ENCODE measurements at places on chromosomes 3 and 15.
A peak's percentile ranks its signal among the peaks of the same experiment; 100 is the strongest.

DNA sequence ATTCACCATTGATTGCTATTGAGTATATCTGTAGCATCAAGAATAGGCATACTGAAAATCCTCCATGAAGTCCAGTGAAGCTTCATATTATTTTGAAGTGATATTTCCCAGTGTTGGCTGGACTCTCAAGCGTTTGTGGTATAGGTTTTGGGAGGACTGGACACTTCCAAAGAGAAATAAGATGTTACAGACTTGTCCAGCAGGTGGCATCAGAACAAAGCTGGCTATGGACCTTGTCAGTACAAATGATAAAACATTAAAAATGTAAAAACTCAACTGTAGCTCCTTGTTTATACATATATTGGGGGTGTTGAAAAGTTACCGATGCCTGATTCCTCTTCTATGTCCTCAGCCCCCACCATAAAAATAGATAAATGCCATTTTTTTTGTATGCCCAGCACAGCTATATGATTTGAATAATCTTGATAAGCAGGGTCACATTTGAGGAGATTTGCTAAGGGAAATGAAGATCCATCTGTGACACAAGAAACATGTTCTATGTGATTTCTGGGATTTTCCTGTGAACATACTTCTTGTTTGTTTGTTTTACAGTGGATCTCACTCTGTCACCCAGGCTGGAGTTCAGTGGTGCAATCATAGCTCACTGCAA lies 54.5 kb upstream of the GOLGA6B start:
- peak; percentile 11 for DNase-seq

DNA sequence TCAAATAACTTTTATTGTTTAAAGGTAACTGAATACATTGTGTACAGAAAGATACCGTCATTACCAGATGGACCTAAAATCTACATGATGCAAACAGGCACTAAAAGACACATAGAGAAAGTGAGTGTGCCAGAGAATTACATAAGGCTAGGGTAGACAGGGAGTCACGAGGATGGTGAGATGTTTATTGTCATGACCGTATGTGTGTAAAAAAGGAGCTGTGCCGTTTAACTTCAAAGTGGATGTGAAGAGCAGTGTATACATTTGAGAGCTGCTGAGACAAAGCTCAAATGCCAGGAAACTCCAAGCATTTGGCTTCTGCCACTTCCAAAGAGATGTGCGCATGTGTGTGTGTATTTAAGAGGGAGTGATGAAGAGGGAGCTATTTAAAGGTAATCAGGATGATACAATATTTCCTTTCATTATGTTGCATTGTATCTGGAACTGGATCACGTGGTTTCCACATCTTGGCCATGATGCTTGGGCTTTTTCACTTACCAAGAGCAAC lies 51.4 kb upstream of the IGF1R start:
- DNase-seq: no peak

DNA sequence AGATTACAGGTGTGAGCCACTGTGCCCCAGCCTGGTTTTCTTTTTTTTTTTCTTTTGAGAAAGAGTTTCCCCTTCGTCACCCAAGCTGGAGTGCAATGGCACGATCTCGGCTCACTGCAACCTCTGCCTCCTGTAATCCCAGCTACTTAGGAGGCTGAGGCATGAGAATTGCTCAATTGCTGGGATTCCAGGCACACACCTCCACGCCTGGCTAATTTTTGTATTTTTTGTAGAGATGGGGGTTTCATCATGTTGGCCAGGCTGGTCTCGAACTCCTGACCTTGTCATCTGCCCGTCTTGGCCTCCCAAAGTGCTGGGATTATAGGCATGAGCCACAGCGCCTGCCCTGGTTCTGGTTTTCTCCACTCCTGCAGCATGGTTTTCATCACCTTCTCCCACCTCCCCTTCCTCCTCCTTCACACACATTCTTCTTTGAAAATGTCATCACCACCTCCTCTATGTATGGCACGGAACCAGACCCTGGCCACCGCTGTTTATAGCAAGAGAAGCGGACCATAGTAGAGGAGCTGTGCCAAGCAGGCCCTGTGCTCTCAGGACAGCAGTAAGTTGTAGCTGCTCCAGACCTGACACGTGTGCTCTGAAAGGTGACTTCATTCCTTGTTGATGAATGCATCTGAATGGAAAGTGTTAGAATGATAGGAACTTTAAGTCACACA lies 14.6 kb upstream of the AHSG start:
- DNase-seq: no peak

DNA sequence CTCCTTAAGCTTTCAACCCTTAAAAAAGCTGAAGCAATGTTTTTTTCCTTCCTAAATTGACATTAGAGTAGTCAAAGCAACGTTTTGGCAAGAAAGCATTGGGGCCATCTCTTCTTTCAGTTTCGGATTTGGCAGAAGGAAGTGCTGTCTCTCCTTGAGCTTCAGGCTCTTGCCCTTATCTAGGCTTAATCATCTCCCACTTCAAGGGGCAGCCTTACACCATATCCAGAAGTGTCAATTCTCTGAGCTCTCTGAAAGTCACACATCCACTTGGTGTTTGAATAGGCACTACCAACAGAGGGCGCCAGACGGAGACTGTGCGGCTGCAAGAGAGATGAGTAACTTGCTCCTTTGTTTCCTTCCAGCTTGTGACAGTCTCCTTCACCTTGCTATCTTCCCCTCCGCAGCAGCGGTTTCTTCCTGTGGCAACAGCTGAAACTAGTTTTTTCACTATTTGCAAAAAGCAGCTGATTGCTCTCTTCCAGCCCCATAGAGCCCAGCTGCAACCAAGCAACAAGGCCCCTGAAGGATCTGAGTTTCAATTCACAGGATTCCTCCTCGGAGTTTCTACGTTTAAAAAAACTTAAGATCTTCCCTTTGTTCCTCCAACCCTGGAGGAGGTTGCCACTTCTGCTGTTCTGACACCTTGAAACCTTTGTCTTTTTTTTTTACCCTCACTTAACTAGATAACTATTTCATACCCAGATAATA lies 147.0 kb upstream of the SLCO3A1 start:
- DNase-seq: no peak

GRCh38 chr15:58064082-58064979 lies 1.2 kb downstream of the ALDH1A2 start:
- DNase-seq: no peak

DNA sequence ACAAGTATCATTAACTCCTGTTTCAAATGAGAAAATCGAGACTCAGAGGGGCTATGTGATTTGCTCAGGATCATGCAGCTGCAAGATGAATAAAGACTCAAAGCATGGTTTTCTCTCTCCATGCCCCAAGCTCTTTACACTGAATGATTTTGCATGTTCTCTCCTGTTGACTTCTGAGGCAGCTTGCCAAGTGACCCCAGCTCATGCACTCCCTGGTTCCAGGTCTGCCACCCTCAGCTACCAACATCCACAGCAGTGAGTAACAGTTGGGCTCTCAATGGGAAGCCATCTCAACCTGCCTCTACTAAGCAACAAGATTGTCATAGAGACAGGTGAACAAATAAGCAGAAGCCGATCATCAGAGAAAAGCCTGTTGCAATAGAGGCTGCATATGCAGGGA lies 116.9 kb upstream of the GADL1 start:
- no peak for DNase-seq

- DNase-seq: no peak
Measured at GRCh38 chr3:114596147-114596546, 302.3 kb downstream of the TIGIT start.

Data from GM04503 (cell line).